NCI-H774 (cell line): ENCODE measurements at places on chromosomes 7 and 10.
A peak's percentile ranks its signal among the peaks of the same experiment; 100 is the strongest.

- no peak for DNase-seq
Measured at GRCh38 chr7:1096156-1097119, 8.5 kb downstream of the GPER1 start.

- no peak for DNase-seq
Measured at GRCh38 chr10:73819513-73820093, 8.2 kb upstream of the NDST2 start.

- no peak for DNase-seq
Measured at GRCh38 chr7:50644586-50644985, 79.4 kb upstream of the DDC start.

DNA sequence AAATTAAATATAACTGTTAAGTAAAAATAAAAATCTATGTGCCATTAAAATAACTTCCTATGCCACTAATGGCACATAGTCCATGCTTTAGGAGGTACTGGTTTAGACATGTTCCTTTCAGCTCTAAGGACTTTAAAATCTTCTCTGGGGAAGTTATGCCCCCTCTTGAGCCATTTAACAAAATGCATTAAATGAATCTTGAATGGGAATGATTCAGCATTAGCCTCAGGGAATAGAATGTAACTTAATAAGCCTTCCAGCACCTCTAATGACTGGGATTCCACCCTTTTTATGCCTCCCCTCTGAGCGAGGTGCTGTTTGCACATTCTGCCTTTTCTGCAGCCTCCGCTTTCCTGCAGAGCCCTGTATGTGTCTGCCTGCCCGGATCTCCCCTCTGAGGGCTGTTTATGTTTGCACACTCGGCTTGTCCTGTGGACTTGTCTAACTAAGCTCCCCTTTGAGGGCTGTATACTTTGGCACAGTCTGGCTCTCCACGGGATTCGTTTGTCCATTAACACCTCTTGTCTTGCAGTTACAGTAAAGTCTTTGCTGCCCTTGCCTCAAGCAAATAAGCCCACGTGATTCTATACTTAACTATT is 108.4 kb upstream of the HPS1 start:
- DNase-seq = peak; percentile 19

DNA sequence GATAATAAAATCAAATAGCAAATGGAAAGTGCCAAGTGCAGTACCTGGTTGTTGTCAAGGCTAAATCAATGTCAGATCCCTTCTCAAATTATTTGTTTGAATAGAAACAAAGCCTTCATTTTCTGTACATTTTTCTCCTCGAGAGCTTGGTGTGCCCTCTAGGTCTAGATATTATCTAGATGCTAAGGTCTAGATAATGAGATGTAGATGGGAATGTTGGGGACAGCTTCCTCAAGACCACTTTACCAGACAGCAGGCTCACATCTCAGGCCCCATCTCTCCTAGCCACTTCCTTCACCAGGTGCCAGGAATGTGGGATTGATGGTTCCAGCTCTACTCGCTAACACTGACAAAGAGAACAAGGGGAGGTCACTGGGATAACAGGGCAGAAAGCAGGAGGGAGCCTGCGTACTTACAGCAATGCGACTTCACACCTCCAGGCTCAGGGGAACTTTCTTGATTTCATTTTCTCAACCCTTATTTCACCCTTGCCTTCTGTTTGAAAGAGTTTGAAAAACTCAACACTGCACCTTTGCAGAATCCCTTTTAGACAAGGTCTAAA is 451.4 kb upstream of the VSTM2A start:
- DNase-seq = no peak

GRCh38 chr10:78911533-78912340 is 157.0 kb upstream of the ZMIZ1 start:
- DNase-seq = no peak

- DNase-seq = no peak
Measured at GRCh38 chr10:6915307-6915706, 335.2 kb upstream of the PRKCQ start.

- no peak for DNase-seq
Measured at GRCh38 chr10:25206693-25207414, 32.1 kb downstream of the GPR158 start.

GRCh38 chr10:23283680-23284079 is 60.9 kb downstream of the C10orf67 start:
- no peak for DNase-seq

- DNase-seq = no peak
Measured at GRCh38 chr7:39433550-39433949, 132.7 kb upstream of the YAE1 start.

- DNase-seq = no peak
Measured at GRCh38 chr10:82505009-82505408, 630.0 kb downstream of the NRG3 start.

DNA sequence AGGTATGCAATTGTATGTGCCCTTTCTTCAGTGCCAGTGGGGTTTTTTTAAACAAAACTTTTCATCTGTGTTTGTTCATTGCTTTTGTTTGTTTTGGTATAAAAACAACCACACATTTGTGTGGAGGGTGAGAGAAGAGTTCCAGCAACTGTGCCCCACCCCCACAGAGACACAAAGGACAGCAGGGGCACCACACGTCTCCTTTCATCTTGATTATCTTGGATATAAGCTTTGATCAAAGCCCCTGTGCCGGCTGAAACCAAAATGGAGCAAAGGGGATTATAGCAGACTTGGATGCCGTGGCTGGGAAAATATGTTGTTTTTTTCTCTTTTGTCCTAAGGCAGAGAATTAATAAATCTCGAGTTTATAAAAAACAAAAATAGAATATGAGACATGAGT is 111.8 kb upstream of the RSU1 start:
- DNase-seq = no peak

DNA sequence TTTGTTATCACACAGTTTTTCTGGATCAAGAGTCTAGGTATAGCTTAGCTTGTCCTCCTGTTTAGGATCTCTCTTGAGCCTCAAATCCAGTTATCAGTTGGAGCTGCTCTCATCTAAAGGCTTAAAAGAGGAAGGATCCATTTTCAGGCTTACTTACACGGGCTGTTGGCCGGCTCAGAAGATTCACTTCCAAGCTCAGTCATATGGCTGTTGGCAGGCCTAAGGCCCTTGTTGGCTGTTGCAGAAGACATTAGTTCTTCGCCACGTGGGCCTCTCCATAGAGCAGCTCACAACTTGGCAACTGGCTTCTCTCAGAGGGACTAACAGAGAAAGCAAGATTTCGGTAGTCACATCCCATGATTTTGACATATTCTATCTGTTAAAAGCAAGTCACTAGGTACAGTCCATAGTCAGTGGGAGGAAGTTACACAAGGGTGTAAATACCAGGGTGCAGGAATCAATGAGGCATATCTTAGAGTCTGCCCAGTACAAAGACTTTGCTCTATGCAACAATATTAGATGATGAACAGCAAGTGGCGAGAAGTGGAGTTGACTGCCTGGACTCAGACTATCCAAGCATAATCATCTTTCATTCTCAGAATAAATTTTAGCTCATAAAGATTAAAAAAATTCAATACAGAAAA is 280.1 kb upstream of the MBL2 start:
- no peak for DNase-seq

GRCh38 chr10:113980408-113981087 is 63.1 kb upstream of the ADRB1 start:
- no peak for DNase-seq

DNA sequence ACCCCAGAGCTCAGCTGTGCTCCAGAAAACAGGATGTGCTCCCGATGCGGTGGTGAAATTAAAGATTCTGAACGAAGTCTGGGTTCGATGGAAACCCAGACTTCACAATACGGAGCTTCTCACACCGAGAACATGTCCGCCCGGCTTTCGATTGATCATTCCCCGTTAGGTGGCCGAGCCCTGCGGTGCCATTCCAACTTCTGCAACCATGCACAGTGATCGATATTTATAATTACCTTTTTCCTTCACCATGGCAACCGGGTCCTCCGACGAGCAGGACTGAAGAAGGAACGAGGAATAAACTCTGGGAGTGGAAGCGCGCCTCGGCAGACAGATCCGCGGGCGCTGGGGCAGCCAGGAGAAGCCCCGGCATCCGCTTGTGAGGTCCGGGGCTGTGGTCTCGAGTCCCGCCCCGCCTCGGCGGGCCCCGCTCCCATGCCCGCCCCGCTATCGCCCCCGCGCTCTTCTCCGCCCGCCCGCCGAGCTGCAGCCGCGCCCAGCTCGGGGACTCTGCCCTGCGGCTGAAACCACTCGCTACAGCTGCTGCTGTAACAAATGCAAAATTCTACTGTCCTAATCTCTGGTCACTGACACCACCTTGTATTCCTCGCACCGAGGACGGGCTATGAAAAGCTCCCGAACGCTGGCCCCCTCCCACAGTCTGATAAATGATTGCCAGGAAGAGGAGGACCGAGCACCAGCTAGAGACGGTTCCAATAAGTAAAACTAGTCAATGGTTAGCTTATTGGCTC is 26.2 kb downstream of the ABLIM1 start:
- no peak for DNase-seq

GRCh38 chr7:4479367-4480039 is 202.6 kb upstream of the FOXK1 start:
- DNase-seq = peak; percentile 71
